Fibroblast of gingiva (primary cell): ENCODE measurements at places on chromosomes 3 and 15.
A peak's percentile ranks its signal among the peaks of the same experiment; 100 is the strongest.

DNA sequence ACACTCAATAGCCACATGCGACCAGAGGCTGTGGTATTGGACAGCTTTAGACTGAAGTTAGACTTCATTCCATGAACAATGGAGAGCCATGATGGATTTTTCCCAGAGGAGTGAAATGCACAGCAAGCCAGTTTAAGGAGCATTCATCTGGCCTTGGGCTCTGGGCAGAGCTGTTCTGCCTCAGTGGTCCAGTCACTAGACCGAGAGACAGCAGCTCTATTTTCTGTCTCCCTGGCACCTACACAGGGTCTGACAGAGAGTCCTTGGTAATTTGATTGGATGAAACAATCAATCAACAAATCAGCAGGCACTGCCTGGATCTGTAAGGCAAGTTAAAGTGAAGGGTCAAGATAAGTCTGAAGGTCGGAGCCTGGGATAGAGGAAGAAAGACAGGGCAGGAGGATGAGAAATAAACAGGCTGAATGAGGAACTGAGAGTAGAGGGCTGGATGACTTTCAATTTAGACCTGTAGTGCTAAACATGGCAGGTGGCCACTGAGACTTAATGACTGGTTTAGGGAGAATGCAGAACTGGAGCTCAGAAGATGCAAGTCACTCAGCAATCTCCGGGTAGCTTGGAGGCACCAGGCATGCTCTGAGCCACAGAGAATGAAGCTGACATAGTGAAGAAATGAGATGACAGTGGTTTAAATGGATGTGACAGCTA is 98.5 kb upstream of the SLC25A36 start:
- no peak for DNase-seq

DNA sequence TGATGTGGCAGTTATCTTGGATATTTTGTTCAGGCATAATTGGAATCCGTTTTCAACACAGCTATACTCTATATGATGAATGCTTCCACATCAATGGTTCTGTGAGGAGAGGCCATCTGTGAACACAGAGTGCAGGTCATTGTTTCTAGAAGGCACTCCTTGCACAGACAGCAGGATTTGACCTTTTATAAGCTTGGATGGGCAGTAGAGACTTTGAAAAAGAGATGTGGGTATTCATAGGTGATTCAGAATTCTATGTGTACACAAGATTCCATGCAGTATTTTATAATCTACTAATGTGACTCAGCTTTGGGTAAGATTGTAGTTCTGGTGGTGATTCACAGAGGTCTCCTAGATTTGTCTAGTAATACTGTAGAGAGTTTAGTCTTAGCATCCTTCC is 12.5 kb downstream of the ARPP21 start:
- no peak for DNase-seq

- no peak for DNase-seq
These were observed 13.0 kb upstream of the SNRPA1 start for GRCh38 chr15:101307897-101308603.

- DNase-seq: peak; percentile 29
These were observed 3.0 kb downstream of the ISL2 start for GRCh38 chr15:76339305-76340197.

GRCh38 chr3:185409957-185410356 is 47.0 kb downstream of the MAP3K13 start:
- no peak for DNase-seq

DNA sequence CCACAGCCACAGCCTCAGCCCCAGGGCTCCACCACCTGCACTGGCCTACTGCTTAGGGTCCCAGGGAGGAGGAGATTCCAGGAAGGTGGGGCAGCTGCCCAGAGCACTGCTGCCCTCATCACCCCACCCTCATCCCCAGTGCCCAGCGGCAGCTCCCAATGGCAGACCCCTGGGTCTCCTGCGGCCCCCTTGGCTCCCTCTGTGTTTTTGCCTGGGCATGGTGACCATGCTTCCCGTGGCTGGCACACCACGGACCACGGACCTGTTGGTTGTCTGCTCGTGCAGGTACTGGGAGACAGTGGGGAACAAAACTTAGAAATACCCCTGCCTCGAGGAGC is 2.7 kb downstream of the CHST13 start:
- DNase-seq: no peak

DNA sequence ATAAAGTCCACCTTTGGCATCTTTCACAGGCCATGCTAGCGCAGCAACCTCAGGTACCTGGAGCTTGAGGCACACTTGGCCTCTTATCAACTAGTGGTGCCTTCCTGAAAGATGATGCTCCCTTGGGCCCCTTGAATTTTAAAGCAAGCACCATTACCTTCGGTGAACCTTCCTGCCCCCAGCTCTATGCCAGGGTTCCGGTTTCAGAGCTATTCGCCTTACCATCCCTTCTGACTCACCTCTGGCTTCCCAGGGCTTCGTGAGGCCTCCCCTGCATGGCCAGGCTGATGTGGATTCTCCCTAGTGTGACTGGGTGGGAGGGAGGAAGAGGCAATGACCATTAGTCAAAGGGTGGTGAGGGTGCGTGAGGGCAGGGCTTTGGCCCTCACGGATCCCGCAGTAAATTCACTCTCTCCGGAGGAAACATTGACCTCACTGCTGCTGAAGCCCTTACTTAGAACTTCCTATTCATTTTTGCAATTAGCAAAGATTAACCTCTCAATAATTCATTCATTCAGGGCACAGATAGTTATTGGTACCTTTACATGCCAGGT is 16.3 kb downstream of the BHLHE40 start:
- no peak for DNase-seq

DNA sequence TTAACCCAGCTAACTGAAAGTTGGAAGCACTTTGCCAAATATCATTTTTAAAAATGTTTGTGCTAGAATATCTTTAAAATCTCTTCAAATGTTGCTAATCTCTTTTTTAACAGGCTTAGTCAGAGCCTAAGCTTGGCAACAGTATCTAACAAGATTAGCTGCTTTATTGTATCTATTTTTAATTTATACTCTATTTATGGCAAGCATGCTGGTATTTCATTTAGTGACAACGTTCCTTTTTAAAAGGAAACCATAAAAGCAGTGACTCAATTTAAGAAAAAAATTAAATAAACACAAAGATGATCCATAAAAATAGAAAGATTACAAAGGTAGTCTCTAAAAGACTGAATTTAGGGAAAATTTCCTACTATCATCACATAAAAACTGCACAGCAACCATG is 40.5 kb downstream of the SLC12A6 start:
- DNase-seq: no peak

DNA sequence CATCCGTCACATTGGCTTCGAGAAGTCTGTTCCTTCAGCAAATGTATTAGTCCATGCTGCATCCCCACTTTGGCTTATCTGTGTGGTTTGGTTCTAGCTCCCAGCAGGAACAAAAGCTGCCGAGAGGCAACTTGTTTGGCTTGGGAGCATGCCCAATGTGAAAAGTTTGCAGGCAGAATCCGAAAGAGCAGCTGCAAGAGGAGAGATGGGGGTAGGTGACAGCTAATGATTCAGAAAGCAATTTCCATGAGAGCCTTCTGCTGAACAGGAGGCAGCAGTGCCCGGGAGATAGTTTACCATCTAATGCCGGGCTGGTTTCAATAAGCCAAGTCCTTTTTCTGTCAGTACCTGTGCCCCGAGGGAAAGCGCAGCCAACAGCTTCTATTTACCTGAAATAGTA is 60.2 kb downstream of the GRM7 start:
- DNase-seq: no peak

DNA sequence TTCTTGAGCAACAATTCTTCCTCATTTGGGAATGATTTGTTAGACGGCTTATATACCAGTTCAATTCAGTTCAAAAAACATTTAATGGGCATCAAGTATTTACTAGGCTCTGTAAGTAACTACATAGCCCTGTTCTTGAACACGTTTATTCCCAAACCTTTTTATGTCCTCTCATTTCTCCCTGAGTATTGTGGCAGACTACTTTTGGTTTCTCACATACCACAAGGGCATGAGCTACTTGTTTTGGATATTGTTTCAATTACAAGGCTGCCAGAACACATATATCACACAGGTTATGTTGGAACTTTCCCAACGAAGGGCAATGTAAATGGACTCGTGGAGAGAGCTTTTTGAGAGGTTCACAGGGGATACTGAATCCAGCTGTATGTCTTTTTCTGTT is 363.8 kb upstream of the NAALADL2 start:
- no peak for DNase-seq

- no peak for DNase-seq
These were observed 163.8 kb downstream of the ZIC1 start for GRCh38 chr3:147572970-147573340.

DNA sequence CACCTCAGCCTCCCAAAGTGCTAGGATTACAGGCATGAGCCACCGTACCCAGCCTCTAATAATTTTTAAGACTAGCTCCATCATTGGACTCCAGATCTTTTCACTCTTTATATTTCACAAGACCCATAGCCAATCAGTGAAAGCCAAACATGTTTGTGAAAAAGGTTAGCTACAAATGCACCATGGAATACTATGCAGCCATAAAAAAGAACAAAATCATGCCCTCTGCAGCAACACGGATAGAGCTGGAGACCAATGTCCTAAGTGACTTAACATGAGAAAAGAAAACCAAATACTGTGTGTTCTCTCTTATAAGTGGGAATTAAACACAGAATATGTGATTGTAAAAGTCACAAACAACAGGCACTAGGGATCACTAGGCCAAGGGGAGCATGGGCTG is 3.2 kb downstream of the SCAPER start:
- no peak for DNase-seq

GRCh38 chr3:145013931-145014330 is 1042.3 kb downstream of the DIPK2A start:
- DNase-seq: peak; percentile 41

DNA sequence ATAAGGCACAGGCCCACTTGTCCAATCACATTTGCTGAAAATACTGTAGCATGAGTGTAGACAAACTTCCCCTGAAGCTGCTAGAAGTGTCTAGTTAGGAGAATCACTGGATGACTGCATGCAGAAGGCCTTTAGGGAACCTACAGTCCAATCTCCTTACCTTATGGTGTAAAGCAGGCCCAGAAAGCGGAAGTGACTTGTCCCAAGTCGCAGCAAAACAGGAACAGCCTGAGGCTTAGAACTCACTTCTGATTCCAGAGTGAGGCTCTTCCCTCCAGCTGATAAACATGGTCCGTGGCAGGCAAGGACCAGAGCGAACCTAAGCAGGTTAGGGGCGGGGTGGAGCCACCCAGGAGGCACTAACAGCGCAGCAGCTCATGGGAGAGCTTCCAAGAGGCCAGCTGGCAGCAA is 2.5 kb downstream of the GRAMD2A start:
- no peak for DNase-seq

DNA sequence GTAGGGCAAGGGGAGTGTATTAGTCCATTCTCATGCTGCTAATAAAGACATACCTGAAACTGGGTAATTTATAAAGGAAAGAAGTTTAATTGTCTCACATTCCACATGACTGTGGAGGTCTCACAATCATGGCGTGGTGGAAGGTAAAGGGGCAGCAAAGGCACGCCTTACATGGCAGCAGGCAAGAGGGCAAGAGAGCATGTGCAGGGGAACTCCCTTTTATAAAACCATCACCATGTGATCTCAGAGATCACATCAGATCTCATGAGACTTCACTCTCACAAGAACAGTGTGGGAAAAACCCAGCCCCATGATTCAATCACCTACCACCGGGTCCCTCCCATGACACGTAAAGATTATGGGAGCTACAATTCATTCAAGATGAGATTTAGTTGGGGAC is 41.4 kb downstream of the SUMF1 start:
- no peak for DNase-seq

GRCh38 chr3:132342183-132342582 is 25.0 kb downstream of the ACP3 start:
- DNase-seq: no peak

DNA sequence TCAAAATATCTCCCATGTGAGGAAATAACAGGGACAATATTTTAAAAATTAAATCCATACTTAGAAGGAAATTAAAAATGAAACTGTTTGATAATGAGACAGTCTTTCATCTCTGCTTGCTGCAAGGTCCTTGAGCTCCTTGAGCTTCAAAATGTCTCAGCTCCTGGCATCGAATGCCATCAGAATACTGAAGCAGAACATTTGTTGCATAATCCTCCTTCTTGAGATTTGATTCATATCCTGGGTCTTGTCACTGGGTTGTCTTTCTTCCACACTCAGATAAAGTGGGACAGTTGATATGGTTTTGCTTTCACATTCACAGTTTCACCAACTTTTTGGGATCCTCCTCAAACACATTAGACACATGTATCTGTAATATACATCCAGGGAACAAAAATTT is 27.8 kb downstream of the COL8A1 start:
- peak; percentile 55 for DNase-seq

GRCh38 chr3:128902426-128902825 is 23.0 kb downstream of the ACAD9 start:
- DNase-seq: no peak

GRCh38 chr15:31799715-31800321 is 230.5 kb upstream of the CHRNA7 start:
- DNase-seq: peak; percentile 16

DNA sequence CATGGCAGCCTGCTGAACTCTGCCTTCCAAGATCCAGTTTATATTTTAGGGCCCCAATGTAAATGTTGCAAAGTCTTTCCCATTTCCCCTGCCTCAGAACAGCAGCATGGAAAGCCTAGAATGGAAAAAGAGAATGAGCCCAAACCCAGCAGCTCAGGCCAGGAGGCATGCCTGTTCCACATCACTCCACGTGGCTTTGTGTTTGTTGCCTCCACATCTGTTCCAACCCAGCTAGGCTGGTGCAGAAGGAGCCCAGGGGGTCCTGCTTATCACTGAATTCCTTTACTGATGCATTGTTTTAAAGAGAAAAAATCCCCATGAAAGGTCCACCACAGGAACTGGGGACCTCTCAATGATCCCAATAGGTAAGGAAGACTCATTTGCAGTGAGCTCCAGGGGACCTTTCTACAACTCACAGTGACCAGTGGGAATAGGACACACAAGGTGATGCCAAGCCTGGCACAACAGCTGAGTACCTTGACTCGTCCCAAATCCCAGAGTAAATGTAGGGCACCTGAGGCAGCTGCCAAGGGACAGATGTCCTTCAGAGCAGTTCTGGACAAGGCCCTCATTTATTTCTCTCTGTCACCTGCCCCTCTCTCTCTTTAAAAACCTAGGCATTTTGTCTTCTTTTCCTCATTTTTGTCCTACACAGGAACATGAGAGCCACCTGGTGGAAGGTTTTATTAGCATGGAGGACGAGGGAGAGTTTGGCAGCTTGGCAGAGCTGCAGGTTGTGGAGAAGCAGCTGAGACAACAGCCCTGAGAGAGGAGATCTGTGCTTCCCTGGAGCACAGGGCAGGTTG is 41.7 kb upstream of the ADAMTS17 start:
- no peak for DNase-seq

- DNase-seq: no peak
These were observed 237.0 kb downstream of the LPP start for GRCh38 chr3:188390775-188391443.

- DNase-seq: no peak
These were observed 2.8 kb upstream of the RNU5A-1 start for GRCh38 chr15:65292938-65293518.

GRCh38 chr15:64146885-64147681 is 4.4 kb upstream of the SNX22 start:
- DNase-seq: no peak

DNA sequence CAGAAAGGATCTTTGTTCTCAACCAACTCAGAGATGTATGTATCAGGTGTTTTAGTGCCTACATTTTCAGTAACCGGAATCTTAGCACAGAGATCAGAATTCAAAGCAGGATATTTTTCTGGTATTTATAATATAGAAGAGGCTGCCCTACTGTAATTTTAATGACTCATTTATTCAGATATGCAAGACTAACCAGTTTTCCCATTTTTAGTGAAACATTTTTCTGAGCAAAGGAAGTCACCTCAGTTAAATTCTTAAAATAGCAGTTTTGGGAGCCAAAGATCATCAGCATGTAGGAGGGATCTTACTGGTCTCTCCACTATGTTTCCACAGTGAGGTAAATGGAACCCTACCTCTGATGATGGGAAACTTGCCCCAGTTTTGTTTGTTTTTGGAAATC is 42.0 kb downstream of the SRP14 start:
- DNase-seq: no peak
